ENCODE measurements at places on chromosomes 6 and 20.

DNA sequence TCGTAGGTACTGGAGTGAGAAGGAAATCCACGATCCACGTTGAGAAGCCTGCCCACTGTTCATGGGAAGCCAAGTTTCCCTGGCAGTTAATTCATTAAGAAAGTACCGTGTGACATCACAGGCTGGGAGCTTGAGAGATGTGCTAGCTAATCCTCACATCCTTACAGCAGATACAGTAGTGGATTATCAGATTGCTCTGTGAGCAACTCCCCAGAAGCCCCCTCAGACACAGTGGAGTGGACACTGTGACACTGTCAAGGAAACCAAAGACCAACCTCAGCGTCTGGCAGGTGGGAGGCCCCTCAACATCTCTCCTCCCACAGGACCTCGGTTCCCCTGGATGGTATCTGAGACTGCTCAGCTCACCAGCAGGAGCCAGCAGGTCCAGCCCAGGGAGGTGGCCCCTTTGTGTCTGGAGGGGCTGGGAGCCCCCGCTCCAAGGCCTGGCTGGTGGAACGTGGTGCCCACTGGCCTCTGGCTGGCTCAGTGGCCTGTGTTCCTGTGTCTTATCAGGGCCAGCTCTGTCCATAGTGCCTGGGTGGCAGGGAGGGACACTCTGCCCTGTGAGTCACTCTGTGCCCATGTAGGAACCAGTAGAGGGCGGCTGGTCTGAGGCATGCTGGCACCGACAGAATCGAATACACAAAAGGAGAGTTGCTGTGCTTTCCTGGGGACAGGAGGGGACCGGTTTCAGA is 7.2 kb downstream of the PYGB start:
- DNase-seq: no peak

- DNase-seq: no peak
Observed at GRCh38 chr20:35767683-35768481, 3.9 kb upstream of the PHF20 start.

- no peak for DNase-seq
Observed at GRCh38 chr20:61922411-61922810, 143.3 kb downstream of the TAF4 start.

DNA sequence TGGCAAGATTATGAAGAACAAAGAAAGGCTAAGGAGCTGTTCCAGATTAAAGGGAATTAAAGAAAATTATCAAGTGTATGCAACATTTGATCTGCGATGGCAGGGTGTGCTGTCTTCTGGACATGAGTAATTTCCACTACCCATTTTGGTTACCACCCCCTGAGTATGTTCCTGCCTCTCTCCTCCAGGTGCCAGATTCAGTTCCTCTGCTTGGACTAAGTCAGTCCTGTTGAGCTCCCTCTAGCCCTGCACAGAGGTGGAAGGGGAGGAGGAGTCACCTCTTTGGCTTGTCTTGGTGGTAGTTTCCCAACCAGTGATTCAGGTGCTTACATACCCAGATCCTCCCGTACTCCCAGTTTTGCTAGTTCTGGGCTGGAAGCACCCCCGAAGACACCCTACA is 22.2 kb upstream of the SNRPB2 start:
- DNase-seq: no peak

DNA sequence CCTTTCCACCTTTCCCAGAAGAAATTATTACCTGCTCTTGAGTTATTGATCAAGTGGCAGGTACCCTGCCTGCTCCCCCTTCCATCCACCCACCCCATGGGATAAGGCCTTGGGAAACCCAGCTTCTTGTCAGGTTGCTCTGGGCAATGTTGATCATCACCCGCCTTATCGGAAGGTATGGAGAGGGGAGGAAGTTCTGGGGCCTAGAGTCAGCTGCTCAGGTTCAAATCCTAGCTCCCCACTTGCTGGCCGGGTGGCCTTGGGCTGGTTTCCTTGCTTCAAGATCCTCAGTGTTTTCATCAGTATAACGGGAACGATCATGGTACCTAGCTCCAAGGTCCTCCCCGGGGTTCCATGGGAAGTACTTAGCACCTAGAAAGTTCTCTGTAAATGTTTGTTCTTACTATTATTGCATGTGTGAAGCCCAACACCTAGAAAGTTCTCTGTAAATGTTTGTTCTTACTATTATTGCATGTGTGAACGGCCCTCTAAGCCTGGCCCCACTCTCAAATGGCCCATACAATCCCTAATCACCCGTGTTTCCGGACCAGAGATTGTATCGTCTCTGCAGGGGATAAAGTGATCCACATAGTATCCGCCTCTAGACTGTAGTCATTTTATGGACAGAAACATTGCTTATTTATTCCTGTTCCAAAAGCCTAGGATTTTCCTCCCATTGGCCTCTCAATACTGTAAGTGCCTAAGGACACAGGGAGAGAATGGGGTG is 1.1 kb upstream of the PREX1 start:
- DNase-seq: no peak

DNA sequence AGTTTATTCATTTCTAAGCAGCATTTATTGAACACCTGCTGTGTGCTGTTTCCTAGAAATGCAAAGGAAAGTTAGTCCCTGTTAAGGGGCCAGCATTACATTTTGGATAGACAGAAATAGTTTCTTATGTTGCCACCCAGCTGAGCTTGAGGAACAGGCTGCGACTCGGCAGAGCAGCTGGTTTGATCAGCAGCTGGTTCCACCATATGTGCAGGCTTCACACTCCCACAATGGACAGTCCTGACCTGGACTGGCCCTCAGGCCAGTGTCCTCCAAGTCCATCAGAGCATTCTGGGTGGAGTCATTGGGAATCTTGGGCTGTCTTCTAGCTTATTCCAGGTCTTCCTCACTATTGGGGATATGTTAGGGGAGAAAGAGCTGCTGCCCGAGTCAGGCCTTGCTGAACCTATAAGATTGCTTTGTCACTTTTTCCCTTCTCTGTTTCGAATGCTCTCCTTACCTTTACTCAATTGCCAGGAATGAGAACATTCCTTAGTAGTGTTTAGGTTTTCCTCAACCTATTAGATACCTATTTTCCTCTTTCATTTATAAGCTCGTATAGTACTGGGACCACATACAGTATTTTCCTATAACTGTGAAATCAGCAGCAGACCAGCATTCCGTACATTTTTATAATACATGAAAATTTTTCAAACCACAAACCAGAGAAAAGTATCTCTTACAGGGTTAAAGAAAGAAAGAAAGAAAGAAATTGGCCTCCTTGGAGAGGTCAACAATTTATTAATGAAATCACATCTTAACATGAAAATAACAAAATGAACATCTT is 203.0 kb downstream of the FARS2 start:
- no peak for DNase-seq

GRCh38 chr6:105562027-105562426 is 159.1 kb upstream of the PREP start:
- no peak for DNase-seq
